ENCODE measurements at places on chromosomes 7 and 10.

DNA sequence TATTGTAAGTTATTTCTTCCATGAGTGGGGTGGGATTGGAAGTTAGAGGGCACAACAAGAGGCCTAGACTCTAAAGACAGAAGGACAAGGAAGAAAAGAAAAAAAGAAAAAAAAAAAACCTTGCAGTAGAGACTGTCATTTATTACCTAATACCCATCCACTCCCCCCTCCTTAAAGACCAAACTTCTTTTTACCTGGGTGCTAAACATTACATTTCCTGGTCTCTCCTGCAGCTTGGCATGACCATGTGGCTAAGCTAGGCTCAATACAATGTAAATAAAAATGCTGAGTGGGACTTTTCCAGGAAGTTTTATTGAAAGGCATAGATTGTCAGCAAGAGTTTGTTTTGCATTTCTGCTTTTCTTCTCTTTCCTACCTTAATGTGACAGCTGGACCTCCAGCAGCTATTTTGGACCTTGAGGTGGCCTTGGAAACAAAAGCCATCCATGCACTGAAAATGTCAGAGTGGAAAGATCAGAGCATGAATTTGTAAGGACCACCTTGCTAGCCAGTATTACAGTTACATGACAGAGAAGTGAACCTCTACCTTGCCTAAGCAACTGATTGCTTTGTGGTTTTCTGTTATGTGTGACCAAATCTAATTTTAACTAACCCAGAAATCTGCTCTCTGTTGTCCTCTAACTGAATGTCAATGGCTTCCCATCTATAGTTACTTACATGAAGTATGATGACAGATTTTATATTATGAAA lies 81.3 kb upstream of the SFMBT2 start:
- DNase-seq, result no peak

GRCh38 chr7:73858807-73859206 lies 2.2 kb upstream of the TMEM270 start:
- no peak for DNase-seq

GRCh38 chr7:128091106-128091505 lies 59.9 kb upstream of the LRRC4 start:
- DNase-seq, result no peak

DNA sequence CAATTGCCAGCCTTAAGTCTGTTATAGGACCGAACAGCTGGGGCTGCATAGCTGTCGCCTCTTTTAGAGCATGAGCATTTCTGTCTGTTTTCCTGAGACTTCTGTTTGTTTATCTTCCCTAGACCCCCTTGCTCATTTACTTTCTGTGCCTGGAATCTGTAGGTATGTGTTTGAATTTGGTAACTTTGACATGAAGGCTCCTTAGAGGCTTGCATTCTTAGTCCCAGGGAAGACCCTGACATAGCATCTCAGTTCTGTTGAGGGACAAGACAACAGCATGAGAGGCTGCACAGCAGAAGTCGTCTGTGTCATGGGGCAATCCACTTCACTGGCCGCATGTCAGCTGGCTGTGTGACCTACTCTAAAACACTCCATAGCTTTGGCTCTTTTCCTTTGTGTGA lies 58.7 kb downstream of the KLHDC10 start:
- DNase-seq, result no peak

DNA sequence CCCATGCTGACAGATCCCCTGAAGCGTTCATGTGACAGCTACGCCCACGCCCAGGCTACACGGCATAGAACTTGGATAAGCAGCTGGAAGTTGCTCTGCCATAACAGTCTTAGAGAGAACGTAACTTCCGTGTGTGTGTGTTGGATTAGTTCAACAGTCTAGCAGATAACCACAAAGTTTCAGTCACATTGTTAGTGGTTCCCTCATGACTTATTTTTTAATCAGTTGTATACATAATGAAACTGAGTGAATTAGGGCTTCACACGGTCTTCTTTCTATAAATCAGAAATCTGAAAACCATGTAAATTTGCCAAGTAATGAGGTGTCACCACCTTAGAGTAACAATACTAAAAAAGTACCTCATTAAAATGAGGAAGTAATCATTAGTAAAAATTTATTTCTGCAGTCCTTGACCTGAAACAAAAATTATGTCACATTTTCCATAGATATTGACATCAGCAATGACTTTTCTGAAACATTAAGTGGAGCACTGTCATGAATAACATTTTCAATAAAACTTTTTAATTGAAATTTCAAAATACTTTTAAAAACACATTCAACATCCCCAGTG lies 21.7 kb upstream of the MACC1 start:
- DNase-seq, result no peak

- no peak for DNase-seq
Measured at GRCh38 chr7:157484411-157485081, 147.7 kb downstream of the DNAJB6 start.

GRCh38 chr7:71784180-71784579 lies 628.0 kb downstream of the CALN1 start:
- no peak for DNase-seq

- no peak for DNase-seq
Measured at GRCh38 chr7:51121036-51121790, 195.4 kb downstream of the COBL start.

GRCh38 chr10:99908512-99908911 lies 101.2 kb downstream of the DNMBP start:
- no peak for DNase-seq

GRCh38 chr7:74371381-74372341 lies 82.0 kb upstream of the GTF2IRD1 start:
- DNase-seq, result no peak

DNA sequence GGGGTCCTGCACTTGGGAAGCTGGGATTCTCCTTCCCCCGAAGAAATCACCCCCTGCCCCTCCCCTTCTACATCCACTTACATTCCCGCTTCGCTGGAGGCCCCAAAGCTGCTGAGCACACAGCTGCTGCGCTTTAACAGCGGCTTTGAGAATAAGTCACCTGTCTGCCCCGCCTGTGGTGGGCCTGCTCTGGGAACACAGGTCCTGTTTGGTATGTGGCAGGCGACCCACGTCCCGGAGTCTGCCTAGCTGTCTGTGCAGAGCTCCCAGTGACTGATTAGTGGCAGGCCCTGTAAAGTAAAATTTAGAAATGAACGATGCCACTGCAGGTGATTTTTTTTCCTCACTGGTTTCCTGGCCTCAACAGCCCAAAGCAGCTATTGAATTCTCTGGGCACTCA lies 47.0 kb downstream of the CDH23 start:
- no peak for DNase-seq

- no peak for DNase-seq
Measured at GRCh38 chr7:69706070-69706469, 107.8 kb downstream of the AUTS2 start.

GRCh38 chr7:116571552-116571951 lies 46.7 kb downstream of the CAV1 start:
- no peak for DNase-seq

DNA sequence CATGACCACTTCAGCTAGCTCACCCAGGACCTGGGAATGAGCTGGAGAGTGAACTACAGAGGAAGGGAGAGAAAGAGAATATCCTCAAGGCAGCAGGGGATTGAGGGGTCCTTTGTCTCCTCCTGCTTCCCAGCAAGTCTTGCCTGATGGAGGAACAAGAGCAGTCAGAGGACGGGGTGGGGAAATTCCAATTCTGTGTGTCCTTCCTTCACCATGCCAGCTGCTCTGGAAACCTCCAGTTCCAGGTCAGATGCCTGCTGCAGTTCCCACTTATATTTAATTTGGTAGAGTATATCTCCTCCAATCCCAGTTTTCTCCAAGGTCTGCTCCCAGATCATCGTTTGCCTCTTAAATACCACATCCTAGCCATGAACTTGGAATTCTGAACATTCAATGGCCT lies 21.4 kb upstream of the LEP start:
- DNase-seq, result no peak

- DNase-seq, result no peak
Measured at GRCh38 chr10:79494871-79495705, 17.2 kb upstream of the EIF5AL1 start.

GRCh38 chr7:133534816-133535215 lies 281.9 kb downstream of the EXOC4 start:
- no peak for DNase-seq

GRCh38 chr7:147607157-147607800 lies 983.3 kb upstream of the C7orf33 start:
- DNase-seq, result no peak

GRCh38 chr7:99835189-99835588 lies 7.4 kb downstream of the CYP3A43 start:
- no peak for DNase-seq

- no peak for DNase-seq
Measured at GRCh38 chr10:17652585-17652984, 8.6 kb downstream of the STAM start.

DNA sequence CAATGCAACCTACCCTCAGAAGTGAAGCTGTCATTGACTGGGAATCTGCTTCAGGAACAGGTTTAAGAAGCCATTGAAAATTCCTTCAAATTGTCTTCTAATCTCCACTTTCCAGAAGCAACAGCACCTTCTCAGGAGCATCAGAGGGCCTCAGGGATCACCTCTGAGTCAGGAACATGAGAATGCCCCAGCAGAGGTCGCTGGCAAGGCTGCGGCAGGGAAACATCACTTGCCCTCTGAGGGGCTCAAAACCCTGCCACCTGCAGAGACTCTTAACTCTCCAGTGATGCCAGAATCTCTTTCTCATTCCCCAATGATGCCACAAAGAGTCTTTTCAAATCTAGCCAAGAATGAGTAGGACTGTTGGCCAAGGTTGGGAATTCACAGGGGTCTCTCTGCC lies 5.9 kb upstream of the MAPK8 start:
- no peak for DNase-seq

- no peak for DNase-seq
Measured at GRCh38 chr7:157540606-157541294, 203.9 kb downstream of the DNAJB6 start.

DNA sequence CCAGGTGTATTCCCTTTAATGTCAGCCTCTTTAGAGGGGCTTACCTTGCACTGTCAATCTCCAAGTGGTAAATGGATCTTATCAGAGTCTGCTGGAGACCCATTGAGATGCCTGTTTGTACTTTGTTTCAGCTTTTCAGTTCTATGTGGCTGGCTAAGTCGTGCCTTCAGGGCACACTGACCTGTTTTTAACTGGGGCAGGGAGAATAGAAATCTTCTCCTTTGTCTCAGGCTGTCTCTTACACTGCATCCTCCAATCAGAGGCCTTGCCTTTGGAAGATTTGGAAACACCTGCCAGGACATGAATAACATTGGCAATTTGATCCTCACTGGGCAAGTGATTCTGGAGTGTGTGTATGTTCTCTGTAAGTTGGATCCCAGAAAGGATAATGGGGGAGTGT lies 65.0 kb downstream of the POU6F2 start:
- DNase-seq, result no peak

DNA sequence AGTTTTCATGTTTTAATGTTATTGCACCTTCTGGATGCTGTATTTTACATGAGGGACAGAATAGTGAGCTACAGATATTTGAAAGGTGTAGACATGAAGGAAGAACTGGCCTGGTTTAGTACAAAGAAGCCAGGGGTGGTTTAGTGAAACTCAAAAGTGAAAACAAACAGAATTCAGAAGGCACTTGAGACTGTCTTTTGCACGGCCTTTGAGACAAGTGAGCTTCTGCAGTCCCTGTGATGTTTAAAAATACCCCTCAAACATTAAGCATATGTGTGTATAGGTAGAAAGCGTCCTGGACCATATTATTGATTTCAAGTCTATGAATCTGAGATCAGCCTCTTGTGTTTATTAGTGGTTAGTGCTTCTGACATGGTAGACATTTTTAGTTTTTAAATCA lies 118.9 kb downstream of the CDK14 start:
- no peak for DNase-seq

DNA sequence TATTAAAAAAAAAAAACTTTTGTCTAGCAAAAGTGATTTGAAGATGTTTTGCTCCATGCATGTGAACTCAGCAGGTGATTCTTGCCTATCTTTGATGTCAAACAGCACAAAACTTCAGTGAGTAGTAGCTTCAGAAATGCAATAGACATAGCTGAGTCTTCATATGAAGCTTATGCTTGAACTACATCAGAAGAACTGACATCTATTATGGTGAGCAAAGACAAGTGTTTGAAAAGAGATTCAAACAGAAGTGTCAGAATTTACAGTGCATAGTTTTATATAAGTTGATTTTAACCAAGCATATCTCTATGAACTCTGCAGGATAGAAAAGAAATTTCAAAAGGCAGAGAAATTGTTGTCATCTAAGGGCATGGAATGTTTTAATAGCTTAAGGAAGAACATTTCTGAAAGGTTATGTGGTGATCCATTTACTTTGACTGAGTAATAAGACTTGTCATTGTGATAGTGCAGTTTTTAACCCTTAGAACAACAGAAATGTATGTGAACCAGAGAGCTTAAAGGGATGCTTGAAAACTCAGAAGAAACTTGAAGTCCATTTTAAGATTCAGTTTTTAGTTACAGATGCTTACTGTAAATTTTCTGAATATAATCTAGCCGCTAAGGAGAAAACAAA lies 351.4 kb downstream of the MDFIC start:
- DNase-seq, result no peak

- DNase-seq, result no peak
Measured at GRCh38 chr10:5570007-5570655, 45.4 kb downstream of the CALML3 start.

DNA sequence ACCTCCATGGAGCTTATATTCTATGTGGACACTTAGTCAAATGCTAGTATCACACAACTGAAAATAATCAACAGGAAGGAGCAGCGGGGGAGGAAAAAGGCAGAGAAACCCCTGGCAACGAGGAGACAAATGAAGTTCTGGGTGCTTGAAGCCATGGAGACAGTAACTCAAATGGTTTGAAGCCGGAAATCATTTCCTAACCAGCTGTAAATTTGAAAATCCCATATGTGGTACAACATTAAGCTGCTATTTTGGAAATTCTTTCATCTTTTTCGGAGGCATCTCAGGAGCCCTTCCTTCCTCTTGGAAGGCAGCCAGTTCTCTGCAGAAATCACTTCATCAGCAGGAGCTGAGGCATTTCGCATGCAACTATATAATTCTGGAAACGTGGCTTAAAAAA lies 91.4 kb downstream of the PPP1R3C start:
- no peak for DNase-seq

DNA sequence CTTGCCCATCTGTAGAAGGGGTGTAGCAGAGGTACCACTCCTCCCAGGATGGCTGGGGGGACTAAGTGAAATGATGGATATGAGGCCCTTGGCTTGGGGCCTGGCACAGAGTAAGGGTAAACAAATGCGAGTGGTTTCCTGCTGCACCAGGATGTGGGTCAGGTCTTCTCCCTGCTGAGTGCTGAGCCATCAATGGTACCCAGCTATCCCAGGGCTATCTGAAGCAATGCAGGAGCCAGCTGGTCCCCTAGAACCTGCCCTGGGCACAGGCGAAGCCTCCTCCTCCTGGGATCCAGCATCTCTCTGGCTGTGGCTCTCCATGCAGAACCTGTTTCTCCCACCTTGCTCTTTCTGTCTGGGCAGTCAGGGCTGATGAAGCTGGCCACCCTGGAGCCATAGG lies 20.9 kb upstream of the GOLGA7B start:
- DNase-seq, result no peak
